HFF-Myc (cell line): ENCODE measurements at places on chromosomes 1 and 21.

- no peak for DNase-seq
Observed at GRCh38 chr1:1215080-1215676, 1.2 kb upstream of the TNFRSF4 start.

- DNase-seq: no peak
Observed at GRCh38 chr21:35120631-35121180, 71.6 kb upstream of the RUNX1 start.

- no peak for DNase-seq
Observed at GRCh38 chr1:36343651-36344394, 20.4 kb upstream of the EVA1B start.

DNA sequence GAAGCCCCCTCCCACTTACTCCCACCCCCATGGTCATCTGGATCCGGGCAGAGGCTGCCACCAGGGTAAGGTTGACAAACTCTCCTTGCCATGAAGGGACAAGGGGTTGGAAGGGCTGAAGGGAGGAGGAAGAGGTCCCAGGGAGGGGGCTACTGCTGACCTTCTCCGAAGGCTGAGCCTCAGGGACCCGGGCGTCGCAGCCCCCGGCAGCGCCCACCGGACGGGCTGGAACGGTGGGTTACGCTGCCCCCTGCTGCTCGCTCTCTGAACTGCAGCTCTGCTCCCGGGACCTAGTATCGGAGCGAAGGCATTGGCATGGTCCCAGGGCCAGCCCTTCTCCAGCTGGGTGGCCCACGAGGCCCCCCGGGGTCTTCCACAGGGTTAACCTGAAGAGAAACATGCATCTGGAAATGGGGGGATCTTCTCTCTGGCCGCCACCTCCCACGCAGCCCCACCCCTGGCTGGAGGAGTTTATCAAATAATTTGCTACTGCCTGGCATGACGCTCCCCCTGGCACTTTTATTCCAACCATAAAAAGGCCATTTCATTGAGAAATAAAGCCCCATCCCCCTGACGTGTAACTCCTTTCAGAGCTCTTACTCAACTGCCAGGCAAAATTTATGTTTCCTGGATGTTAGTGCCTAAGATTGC lies 70.4 kb upstream of the TARDBP start:
- DNase-seq: no peak

DNA sequence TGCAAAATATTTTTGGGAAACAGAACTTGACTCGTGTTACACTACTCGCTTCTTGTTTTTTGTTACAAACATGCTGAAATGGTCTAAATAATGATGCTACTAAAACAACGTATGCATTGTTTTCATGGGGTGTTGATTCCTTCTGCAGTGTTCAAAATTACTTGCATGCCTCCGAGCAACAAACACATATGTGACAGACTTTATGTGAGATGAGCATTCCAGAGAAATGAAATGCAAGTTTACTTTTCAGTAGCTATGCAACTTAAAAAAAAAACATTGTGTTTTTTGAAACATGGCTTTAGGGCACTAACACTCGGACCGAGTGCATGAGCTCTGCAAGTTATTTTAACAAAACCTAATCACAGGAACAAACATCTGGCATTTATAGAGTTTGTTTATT lies 84.8 kb downstream of the CAMTA1 start:
- peak; percentile 26 for DNase-seq

GRCh38 chr21:16578912-16579311 lies 849.1 kb downstream of the USP25 start:
- no peak for DNase-seq
